ENCODE measurements at places on chromosomes 2 and 18.

DNA sequence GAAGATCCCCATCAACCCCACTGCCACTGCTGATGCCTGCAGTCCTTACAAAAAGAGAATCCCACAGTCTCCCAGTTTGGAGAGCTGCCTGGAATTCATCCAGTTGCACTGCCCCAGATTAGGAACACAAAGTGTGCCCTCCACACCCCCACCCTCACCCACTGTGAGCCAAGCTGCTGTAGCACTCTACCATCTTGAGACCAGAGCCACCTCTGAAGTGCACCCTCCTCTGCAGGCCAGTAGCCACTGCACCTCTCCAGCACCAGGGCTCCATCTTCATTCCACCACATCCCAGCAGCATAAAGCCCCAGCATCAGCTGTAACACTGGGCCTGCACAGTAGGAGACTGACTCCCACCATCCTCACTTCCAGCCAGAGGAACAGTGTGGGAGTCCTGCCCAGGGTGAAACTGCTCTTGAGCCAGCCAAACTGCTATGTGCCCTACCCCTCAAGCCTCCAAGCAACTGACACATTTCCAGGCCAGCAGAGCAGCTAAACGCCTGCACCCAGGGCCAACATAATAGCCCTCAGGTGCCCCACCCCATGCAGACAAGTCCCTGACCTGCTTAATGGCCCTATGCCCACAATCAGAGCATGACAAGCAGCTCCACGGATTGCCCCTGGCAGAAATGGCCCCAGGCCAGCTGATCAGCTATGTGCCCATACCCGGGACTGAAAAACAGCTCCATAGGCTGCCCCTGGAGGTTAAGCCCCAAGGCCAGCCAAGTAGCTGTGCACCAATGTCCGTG lies 206.0 kb downstream of the ATAD2B start:
- no peaks in the 10 kb centered on the region for H3K27me3 ChIP-seq
- H3K27ac ChIP-seq, result no peak overlapping the region
- H3K4me1 ChIP-seq, result peaks cover 14% of the 10 kb centered on the region
- H3K36me3 ChIP-seq, result no peaks in the 10 kb centered on the region
- no peak for DNase-seq

DNA sequence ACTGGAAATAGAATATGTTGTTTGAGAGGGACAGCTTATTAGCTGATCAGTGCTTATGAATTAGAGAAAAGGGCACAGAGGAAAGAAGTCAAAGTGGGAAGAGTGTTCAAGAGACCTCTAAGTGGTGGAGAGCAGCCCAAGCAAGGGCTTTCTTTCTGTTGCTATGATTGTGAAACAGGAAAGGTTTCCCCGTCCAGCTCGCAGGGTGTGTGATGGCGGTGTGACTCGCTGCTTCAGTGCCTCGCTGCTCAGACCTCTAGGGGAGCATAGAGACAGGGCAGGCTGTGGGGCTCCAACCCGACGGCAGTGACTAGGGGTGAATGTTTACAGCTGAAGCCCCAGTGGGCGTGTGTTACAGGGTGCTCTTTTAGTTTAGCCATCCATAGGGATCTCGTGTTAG lies 166.5 kb upstream of the COPS8 start:
- H3K4me3 ChIP-seq, result no peak overlapping the region
- H3K4me1 ChIP-seq, result no peaks in the 10 kb centered on the region
- DNase-seq, result peak; percentile 59
- no peaks in the 10 kb centered on the region for H3K27me3 ChIP-seq
- no peak overlapping the region for H3K27ac ChIP-seq

DNA sequence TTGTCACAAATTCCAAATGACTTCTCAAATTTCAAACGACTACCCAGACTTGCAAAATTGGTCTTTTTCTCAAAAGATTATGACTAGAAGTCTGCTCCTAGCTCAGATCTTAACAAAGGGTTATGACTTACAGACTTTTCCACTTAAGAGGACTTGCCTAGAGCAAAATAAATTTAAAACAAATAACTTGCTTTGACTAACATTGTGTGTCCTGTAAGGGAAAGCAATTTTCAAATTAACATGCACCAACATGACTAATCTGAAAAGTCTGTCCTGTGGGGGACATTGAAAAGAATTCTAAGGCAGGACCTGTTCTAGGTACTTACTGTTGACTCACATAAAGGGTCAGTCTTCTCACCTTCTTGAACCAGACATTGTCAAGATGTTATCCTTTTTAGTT lies 53.5 kb upstream of the TMEM200C start:
- H3K27me3 ChIP-seq, result no peaks in the 10 kb centered on the region
- no peaks in the 10 kb centered on the region for H3K4me1 ChIP-seq
- H3K4me3 ChIP-seq, result no peak overlapping the region

- H3K27me3 ChIP-seq, result no peaks in the 10 kb centered on the region
- DNase-seq, result no peak
- no peak overlapping the region for H3K27ac ChIP-seq
- peaks cover 8% of the 10 kb centered on the region for H3K36me3 ChIP-seq
- no peak overlapping the region for H3K4me3 ChIP-seq
- H3K4me1 ChIP-seq, result no peaks in the 10 kb centered on the region
Measured at GRCh38 chr2:238149841-238150572, 8.8 kb upstream of the ERFE start.

GRCh38 chr2:6556755-6557154 lies 309.0 kb downstream of the CMPK2 start:
- H3K36me3 ChIP-seq, result no peaks in the 10 kb centered on the region
- no peak overlapping the region for H3K27ac ChIP-seq
- H3K27me3 ChIP-seq, result no peaks in the 10 kb centered on the region
- DNase-seq, result no peak

DNA sequence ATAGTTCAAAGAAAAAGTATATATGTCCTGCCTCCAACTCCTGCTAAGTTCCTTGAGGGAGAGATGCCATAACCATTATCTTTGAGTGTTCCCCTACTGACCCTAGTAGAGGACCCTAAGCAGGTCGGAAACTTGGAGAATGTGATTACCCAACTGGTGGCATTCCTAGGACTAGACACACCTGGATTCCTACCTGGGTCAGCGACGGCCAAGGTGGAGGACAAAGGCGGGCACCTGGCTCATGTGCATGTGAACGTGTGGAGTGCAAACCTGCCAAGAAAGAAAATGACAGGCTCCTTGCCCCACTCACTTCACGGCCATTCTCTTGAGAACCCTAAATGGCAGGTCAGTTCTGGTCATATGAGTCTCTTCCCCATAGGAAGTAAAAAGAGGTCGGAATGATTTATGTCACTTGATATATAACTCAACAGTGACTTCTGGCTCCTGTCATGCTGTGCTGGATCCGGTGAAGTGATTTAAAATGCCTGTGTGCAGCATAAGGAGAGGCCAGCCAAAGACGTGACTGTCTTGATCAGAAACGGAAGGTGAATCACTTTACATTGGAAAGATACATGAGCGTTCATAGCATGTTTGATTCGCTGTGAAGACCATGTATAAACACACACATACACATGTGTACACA lies 371.6 kb downstream of the EIPR1 start:
- H3K27me3 ChIP-seq, result no peaks in the 10 kb centered on the region
- no peak for DNase-seq
- H3K4me3 ChIP-seq, result no peak overlapping the region
- H3K36me3 ChIP-seq, result no peaks in the 10 kb centered on the region
- H3K27ac ChIP-seq, result no peak overlapping the region
- no peaks in the 10 kb centered on the region for H3K4me1 ChIP-seq

DNA sequence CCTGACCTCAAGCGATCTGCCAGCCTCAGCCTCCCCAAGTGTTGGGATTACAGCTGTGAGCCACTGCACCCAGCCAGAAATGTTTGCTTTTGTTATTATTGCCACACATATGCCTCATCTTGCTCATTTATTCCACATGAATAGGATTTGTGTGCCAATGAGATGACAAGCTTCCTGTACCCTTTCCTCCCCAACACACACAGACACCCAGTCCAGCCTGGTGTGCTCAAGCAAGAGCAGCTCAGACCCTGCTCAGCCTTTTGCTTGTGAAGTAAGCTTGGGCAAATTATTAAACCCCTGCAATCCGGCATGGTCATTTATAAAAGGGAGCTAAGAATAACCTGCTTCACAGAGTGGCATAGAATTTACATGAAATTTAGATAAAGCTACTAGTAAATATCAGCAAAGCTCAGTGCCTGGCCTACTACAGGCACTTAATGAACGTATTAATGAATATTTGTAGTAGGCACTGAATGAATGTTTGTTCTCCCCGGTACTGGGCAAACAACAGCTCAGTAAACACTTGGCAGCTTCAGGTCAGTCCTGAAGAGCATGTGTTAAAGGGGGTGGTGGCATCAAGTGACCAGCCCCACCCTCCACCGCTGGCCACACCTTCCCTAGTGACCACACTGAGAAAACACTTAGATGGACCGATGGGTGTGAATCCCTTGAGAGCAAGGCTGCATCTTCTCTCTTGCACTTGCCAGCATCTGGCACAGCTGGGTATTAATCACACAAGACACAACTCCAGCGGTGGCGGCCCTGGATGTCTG lies 280.2 kb downstream of the SRBD1 start:
- H3K27ac ChIP-seq, result no peak overlapping the region
- H3K36me3 ChIP-seq, result no peaks in the 10 kb centered on the region
- H3K27me3 ChIP-seq, result no peaks in the 10 kb centered on the region
- H3K4me1 ChIP-seq, result no peaks in the 10 kb centered on the region
- H3K4me3 ChIP-seq, result no peak overlapping the region

GRCh38 chr2:169362118-169362893 lies at the start of gene LRP2:
TSS of gene LRP2 (minus strand) at chr2:169362534. CDS start at chr2:169362399, 135 bp downstream.
- no peaks in the 10 kb centered on the region for H3K4me1 ChIP-seq
- no peak within 1 kb of the TSS for H3K27ac ChIP-seq
- peak within 1 kb of the TSS; percentile 42 for H3K4me3 ChIP-seq
- DNase-seq, result no peak
- H3K36me3 ChIP-seq, result no peaks in the 10 kb centered on the region

DNA sequence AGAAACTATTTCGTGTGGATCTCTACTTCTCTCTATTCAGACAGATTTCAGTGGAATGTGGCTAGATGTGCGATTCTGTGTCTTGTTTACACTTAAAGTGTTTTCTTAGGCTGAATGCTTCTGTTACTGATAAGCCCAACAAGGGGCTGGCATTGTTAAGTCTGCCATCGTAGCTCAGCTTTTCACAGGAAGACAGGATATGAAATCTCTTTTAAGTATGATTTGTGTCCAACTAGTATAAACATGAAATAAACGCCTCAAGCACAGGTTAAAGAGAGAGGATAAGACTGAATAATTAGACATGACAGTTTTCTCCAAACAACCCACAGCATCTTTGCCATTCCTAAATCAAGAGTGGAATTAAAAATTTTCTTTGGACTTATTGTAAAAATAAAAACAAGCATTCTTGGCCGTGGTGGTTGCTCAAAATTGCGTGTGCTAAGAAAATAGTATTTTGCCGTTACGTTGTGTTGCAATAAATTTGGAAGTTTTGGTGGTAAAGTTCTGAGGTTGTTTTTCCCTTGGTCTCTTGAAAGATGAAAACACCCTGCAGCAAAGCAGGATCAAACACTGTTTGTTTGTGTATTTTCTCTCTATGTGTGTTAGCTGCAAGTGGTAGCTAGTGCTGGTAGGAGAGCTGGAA lies 1.0 kb downstream of the VIT start:
- DNase-seq, result no peak
- no peaks in the 10 kb centered on the region for H3K27me3 ChIP-seq
- H3K27ac ChIP-seq, result peak overlapping the region; percentile 31
- no peaks in the 10 kb centered on the region for H3K4me1 ChIP-seq
- H3K4me3 ChIP-seq, result peak overlapping the region; percentile 28

- H3K4me1 ChIP-seq, result peaks cover 27% of the 10 kb centered on the region
- DNase-seq, result no peak
- no peak overlapping the region for H3K4me3 ChIP-seq
- H3K36me3 ChIP-seq, result peaks cover 4% of the 10 kb centered on the region
Measured at GRCh38 chr2:172998547-172999272, 76.9 kb upstream of the MAP3K20 start.

GRCh38 chr2:118644190-118644589 lies 203.3 kb downstream of the EN1 start:
- H3K27ac ChIP-seq, result no peak overlapping the region
- DNase-seq, result no peak
- no peaks in the 10 kb centered on the region for H3K4me1 ChIP-seq
- H3K4me3 ChIP-seq, result no peak overlapping the region

DNA sequence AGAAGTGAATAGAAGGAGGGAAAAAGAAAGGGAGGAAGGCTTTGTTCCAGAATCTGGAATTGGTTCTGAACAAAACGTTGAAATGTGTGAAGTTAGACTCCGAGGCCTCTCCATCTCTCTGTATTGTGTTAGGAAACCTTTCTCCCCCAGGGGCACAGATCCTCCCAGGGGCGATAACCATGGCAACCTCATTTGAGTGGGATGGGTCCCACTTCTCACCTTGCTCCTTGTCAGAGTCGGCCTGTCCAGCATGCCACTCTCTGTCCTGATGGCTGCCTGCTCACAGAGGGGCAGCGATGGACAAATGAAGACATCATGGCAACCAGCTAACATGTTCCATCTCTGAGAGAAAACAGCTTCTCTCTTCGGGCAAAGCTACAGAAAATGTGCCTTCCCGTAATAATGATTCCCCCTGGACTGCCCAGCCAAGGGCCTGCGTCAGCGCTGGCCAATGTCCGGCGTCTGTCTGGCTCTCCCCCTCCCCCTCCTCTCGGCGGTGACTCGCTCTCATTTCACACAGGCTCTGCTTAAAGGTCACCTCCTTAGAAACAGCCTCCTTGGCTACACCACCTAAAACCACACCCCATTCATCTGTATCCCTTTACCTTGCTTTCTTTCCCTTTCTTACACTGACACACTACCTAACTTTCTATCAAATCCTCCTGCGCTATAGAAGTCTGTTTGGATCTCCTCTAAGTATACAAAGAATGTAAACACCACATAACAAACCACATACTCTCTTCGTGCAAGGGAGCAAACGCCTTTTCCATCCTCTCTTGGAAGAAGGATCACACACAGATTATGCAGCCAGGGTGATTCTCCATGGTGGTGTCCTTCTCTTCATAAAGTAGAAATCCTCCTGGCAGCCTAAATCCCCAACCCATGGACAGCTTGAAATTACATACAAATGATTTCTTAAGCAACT lies 32.1 kb upstream of the TTC39C start:
- H3K27ac ChIP-seq, result peak overlapping the region; percentile 7
- peak; percentile 91 for DNase-seq
- peaks cover 11% of the 10 kb centered on the region for H3K4me1 ChIP-seq
- no peaks in the 10 kb centered on the region for H3K36me3 ChIP-seq

- no peak overlapping the region for H3K4me3 ChIP-seq
- peaks cover 19% of the 10 kb centered on the region for H3K4me1 ChIP-seq
- H3K27me3 ChIP-seq, result no peaks in the 10 kb centered on the region
- H3K36me3 ChIP-seq, result no peaks in the 10 kb centered on the region
- DNase-seq, result no peak
- H3K27ac ChIP-seq, result no peak overlapping the region
Measured at GRCh38 chr2:45750484-45750883, 99.0 kb downstream of the PRKCE start.

- DNase-seq, result no peak
- no peak overlapping the region for H3K27ac ChIP-seq
- no peak overlapping the region for H3K4me3 ChIP-seq
- H3K4me1 ChIP-seq, result no peaks in the 10 kb centered on the region
- no peaks in the 10 kb centered on the region for H3K36me3 ChIP-seq
- no peaks in the 10 kb centered on the region for H3K27me3 ChIP-seq
Measured at GRCh38 chr2:45269149-45269793, 260.0 kb upstream of the SIX2 start.

- no peak overlapping the region for H3K4me3 ChIP-seq
- no peak overlapping the region for H3K27ac ChIP-seq
- H3K27me3 ChIP-seq, result no peaks in the 10 kb centered on the region
- no peaks in the 10 kb centered on the region for H3K4me1 ChIP-seq
Measured at GRCh38 chr2:236545248-236545658, 24.4 kb upstream of the ACKR3 start.

GRCh38 chr2:143903172-143903856 lies 616.6 kb downstream of the ZEB2 start:
- H3K27ac ChIP-seq, result no peak overlapping the region
- no peaks in the 10 kb centered on the region for H3K27me3 ChIP-seq
- DNase-seq, result no peak
- H3K4me1 ChIP-seq, result no peaks in the 10 kb centered on the region
- no peaks in the 10 kb centered on the region for H3K36me3 ChIP-seq
- no peak overlapping the region for H3K4me3 ChIP-seq

Measured in right atrium auricular region (tissue), 2 donors.